ENCODE measurements at places on chromosomes 3 and 15.
A peak's percentile ranks its signal among the peaks of the same experiment; 100 is the strongest.

DNA sequence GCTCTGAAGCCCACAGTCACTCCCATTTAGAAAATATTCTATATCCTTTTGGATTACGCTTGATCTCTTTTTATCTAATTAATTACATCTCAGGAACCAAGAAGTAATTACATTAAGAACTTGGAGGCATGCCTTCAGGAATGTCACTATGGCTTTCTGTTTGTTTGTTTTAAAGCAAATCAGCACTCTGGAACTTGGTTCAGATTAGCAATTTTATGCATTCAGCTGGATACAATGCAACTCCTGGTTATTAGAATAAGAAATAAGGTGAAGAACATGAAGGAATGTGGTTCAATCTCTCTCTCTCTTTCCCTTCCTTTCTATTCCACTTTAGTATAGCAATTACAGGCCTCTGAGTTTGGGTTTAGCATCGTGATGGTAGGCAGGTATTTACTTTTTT is 235.8 kb downstream of the FHIT start:
- DNase-seq: no peak

GRCh38 chr3:171056528-171056927 is 30.0 kb upstream of the SLC2A2 start:
- DNase-seq: peak; percentile 85

DNA sequence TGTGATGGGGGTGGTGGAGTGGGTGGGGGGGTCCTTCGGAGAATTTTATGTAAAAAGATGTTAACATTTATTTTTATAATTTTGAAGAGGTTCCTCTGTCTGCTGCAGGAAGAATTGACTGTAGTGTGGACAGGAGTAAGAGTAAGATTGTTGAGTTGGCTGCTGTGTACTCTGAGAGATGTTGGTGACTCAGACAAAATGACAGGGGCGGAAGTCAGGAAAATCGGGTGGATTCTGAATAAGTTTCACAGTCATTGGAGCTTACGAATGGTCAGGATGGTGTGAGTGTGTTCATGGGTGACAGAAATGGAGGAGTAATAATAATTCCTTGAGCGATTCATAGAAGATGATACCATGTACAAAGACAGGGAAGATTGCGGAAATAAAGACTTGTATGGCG is 420.0 kb downstream of the ROBO2 start:
- DNase-seq: no peak

GRCh38 chr3:42655331-42655888 is 1.9 kb downstream of the ZBTB47 start:
- DNase-seq: no peak

DNA sequence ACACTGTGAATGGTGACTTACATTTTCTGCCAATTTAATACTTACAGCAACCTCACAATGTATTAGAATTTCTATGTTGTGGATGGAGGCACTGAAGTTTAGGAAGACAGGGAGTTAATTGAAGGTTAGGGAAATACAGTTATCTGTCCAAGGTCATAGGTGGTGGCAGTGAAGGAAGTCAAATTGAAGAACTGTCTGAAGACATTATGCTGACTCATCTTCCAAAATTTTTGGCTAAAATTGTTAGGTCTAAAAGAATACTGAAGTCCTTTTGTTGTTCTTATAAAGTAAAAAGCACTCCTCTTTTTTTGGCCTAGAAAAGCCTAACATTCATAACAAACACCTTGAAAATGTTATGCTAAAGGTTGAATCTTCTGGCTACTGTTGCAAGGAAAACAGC is 27.7 kb downstream of the EMC4 start:
- no peak for DNase-seq

- DNase-seq: no peak
Observed at GRCh38 chr15:62846805-62847495, 195.6 kb upstream of the TPM1 start.

DNA sequence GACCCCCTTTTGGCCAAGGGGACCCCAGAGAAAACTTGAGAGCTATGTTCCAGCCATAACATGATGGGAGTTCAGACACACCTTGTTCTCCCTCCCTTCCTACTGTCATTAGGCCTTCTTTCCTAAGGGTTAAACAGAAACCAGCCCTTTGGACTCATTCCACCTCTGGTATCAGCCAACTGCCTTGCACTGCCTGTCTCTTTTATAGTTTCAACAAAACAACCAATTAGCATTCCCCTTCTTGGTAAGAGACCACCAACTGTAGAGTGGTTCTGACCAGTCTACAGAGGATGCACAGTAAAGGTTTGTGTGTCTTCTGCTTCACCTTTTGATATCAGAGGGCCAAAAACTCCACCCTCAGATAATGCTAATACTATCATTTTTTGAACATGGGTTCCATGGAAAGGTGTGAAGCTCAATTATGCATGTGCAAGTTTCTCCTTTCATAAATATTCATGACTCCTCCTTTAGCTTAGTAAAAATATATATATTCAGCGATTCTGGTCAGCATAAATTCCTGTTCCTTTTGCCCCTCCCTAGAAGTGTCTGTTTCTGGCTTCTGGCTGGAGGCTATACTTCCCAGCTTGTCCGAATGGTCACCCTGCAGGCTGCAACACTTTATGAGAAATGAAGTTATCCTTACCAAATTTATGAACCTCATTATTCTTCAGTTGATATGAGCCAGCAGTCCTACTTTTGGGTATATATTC is 55.9 kb downstream of the SERP1 start:
- DNase-seq: no peak

DNA sequence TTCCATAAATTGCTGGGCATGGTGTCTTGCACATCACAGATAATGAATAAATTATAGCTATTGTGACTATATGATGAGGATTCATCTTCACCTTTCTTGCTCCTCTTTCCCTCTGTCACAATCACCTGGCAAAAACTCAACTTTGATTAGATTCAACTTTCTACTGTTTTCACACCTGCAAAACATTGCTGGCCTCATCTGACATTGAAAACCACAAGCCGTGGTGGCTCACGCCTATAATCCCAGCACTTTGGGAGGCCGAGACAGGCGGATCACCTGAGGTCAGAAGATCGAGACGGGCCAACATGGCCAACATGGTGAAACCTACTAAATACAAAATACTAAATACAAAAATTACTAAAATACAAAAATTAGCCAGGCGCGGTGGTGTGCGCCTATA is 12.7 kb upstream of the PEX5L start:
- no peak for DNase-seq

GRCh38 chr3:132513057-132513456 is 84.0 kb upstream of the ACKR4 start:
- no peak for DNase-seq

DNA sequence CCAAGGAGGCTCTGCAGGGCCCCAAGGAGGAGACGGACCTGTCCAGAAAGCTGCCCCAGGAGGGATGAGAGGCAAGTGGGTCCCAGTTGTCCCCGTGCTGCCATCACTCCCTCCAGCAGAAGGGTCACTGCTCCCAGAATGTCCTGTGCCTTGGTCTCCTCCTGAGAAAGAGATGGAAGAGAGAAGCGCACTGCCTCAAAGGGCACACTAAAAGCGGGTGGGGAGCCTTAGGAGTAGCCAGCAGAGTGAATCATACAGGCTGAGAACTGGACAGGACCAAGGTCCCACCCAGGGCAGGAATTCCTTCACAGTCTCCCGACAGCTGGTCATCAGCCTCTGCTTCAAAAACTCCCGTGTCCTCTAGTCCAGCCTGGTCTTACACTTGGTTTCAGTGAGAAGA is 4.6 kb downstream of the THPO start:
- DNase-seq: no peak

DNA sequence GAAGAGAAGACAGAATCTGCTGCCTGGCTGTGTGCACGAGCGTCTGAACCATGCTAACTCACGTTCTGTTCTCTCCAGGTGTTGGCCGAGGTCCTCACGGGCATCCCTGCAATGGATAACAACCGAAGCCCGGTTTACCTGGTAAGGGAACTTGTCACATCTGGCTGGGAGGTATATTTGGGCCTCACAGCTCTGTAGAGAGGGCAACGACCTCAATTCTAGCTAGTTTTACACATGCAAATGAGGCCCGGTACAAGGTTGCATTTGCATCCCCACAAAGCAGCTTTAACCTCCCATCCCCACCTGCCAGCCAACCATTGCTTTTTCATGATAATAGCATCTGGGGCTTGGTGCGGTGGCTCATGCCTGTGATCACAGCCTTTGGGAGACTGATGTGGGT is 22.0 kb upstream of the TATDN2 start:
- no peak for DNase-seq

Data from kidney capillary endothelial cell (primary cell).